ENCODE measurements at places on chromosomes 6 and 20.

GRCh38 chr6:81998432-81998831 is 246.0 kb upstream of the TENT5A start:
- DNase-seq, result no peak

DNA sequence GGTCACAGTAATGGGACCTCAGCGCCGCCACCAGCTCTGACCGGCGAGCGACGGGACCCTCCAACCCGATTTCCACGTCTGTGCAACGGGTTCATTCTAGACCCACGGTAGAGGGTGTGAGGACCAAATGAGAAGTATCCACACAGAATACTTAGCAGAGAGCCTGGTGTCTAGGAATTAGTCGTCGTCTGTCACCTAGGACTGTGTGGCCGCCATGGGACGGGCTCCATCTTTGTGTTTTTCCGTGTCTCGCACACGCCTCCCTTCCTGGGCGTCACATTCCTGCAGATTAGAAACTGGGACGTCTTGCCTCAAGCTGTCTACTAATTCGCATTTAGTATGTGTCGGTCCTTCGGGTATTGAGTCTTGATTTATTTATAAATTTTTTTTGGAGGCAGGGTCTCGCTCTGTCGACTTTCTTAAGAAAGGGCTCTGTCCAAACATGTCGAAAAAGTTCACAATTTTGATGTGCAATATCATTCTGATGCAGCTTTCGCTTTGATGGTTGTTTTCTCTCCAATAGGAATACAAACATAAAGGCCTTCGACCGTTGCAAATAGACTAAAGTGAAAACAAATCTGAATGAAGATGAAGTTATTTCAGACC is 563 bp downstream of the MGME1 start:
- peak; percentile 57 for DNase-seq

DNA sequence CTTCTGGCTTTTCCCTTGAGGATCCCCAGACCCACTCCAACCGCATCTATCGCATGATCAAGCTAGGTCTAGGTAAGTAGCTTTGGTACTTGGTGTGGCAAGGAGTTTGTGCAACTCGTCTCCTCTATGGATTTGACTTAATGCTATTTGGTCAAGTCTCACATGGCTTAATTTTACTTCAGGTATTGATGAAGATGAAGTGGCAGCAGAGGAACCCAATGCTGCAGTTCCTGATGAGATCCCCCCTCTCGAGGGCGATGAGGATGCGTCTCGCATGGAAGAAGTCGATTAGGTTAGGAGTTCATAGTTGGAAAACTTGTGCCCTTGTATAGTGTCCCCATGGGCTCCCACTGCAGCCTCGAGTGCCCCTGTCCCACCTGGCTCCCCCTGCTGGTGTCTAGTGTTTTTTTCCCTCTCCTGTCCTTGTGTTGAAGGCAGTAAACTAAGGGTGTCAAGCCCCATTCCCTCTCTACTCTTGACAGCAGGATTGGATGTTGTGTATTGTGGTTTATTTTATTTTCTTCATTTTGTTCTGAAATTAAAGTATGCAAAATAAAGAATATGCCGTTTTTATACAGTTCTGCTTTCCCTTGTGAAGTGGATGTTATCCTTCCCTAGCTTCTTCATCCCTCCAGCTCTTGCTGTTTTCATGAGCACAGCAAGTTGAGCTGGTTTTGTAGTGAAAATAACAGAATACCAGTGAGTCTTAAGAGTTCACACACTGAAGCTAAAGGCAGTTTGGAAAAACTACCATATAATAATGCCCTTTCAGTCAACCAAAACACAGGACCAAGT is 3.8 kb downstream of the SLC35B2 start:
- peak; percentile 53 for DNase-seq

GRCh38 chr6:139416146-139416545 is 41.7 kb upstream of the CITED2 start:
- DNase-seq, result no peak

GRCh38 chr20:32281711-32282110 is 4.3 kb downstream of the KIF3B start:
- no peak for DNase-seq

DNA sequence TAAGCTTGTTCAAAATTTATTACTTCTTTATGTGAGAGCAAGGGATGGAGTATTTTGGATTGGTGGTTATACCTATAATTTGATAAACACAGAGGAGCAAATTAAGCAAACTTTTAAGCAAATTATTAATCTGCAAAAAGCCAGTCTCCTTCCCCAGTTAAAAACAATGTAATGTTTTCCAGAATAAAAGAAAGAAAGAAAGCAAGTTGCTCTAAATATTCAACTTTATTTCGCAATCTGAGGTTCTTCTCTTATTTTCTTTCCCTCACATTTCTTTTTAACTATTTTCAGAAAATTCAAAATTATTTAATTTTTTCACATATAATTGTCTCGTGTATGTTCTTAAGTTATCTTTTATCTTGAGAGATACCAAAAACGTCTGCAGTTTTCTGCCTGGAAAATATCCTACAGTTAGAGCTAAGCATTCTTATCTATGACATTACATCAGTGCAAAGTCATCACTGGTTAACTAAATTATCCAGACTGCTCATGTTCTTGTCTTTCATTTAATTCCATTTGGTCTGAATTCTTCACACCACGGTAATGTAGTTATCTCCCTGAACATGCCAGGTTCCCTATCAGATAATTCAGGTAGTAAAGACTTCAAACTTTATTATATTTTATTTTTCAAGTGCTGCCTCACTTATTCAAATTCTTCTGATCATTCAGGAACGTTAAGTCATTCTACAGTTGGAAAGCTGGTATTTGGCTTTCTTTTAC is 3.3 kb upstream of the CNKSR3 start:
- DNase-seq, result no peak

DNA sequence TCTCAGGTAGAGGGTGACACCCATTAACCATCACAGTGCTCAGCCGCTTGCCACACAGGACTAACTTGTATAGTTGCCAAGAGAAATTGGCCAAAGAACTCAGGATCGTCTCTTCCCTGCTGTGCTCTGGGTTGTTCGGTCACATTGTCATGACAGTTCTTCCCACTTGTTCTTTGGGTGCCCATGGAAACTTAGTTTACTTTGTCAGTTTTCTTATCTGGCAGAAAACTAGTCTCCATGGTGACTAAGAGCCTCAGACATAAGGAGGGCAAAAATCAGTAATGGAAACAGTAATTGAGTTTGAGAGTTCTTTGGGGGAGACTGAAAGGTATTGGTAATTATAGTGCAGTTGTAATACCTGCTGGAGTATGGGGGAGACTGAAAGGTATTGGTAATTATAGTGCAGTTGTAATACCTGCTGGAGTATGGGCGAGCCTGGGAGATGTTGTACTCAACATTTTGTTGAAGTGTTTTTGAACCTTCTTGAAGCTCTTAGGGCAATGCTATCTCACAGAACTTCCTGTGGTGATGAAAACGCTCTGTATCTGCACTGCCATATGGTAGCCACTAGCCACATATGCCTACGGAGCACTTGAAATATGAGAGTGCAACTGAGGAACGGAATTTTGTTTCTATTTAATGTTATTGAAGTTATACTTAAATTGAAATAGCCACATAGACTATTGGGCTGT is 95.2 kb upstream of the HDGFL1 start:
- DNase-seq, result no peak

DNA sequence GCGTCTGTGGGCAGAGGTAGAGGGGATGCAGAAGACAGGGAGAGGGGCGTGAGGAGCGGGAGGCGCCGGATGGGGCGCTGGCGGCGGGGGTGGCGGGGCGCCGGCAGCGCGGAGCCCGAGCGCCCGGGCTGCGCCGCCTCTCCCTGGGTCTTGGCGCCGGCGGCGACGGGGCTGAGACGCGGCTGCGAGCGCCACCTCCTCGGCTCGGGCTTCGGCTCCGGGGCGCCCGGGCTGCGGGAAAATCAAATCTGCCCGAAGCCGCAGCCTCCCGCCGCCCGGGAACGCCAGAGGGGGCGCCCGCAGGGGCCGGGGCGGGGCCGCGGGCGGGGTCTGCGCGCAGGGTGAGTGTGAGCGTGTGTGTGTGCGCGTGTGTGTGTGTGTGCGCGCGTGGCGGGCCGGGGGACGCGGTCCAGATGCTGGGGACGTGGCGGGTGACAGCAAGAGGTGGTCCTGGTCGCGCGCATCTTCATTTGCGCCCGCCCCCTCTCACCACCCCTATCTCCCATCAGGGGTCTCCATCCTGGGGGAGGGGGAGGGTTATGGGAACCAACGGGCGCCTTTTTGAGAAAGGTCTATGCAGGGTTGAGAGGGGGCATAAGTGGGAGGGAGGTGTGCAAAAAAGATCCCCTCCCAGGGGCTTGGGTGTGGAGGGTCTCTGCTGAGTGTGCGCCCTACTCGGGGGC is 646 bp upstream of the CPNE5 start:
- DNase-seq, result peak; percentile 11

DNA sequence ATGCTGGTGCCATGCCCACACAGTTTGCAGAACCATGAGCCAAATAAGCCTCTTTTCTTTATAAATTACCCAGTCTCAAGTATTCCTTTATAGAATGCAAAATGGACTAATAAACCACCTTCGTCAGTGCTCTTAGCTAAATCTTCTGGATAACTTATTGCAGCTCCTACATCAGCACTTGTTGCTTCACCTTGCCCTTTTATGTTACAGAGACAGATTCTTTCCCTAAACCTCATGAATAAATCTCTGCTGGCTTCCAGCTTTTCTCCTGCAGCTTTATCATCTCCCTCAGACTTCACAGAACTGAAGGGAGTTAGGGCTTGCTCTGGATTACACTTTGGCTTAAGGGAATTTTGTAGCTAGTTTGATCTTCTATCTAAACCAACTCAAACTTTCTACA is 22.6 kb downstream of the NUP153 start:
- no peak for DNase-seq

GRCh38 chr6:30750379-30750668 is 6.0 kb upstream of the IER3 start:
- DNase-seq, result no peak

DNA sequence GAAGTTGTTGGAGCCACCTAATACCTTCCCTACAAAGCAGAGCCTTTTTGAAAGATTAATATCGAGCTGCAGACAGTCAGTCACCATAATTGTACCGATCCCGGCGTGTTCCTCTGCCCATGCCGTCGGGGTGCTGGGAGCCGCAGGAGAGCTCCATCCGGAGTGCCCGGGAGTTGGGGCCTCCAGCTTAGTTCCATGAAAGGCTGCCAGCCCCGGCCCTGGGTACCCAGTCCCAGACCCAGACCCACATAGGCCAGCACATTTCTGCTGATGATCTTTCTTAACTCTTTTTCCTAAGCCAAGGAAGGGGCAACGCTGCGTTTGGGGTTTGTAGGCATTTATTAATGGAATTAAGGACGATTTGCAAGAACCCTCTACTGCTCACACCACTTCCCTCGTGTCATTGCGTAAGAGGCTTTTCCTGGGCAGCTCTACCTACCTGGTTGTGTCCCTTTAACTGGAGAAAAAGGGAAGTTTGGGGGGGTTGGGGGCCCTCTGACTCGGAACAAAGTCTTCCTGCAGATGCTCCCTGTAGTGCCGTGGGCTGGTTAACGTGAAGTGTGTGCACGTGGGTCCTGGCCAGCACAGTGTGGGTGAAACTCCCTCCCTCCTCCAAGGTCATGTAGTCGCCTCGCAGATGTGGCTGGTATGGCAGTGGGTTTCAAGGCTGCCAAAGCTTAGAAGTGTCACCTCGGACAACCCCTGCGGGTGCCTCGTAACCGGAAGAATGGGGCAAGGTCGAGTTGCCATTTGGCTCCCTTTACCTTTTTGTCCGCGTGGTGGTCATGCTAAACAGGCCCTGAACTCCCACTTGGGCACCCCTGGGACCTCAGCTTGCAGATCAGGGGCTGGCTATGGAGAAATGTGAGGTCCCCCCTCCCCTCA is 54.3 kb upstream of the APCDD1L start:
- no peak for DNase-seq

DNA sequence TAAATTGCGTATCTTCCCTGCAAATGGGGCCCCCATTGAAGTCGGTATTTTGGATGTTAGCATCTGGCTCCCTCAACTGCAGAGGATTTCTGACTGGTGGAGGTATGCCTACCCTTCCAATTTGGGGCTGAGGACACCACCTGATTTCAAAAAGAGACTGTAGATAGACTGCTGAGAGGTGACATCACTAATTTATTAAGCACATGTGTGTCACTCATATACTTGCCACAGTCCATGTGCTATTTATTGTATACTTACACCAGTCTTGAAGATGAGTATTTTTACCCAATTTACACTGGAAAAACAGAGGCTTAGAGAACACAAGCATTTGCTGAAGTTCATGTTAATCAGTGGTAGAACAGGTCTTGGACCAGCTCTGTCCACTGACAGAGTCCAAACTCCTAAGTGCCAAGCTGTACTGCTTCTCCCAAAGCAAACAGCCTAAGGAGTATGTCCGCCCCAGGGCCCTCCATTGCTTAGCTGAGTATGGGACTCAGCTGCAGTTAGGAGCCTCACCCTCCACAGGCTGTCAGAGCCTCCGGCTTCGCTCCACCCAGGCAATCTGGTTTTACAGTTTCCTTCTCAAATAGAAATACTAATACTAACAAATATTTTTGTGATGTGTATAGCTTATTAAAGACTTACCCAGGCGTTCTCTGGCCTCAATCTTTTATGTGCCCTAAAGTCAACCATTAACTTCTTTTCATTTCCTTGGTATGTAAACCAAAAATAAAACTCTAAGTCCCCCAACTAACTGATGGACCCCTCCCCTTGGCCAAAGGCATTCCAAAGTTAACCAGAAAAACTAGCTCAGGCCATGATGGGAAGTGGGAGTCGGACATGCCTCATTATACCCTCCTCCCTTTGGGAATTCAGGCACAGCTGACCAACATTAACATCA is 17.5 kb downstream of the RIN2 start:
- DNase-seq, result no peak

DNA sequence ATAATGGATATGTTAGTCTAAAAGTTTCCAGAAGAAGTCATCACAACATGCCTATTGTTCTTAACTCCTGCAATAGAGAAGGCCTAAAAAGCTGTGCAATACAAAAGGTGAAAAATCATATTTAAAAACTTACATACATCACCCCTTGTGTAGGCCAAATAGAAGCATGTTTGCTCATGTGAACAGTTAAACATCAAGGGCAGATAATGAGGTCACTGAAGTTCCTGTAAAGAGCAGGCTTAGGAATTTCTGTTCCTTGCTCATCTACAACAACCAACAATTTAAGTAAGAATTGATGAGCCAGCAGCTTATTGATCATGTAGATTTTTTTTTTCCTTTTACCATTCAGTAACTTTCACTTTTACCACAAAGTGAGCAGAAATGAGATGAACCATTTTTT is 7.5 kb upstream of the NUP153 start:
- DNase-seq, result no peak

- DNase-seq, result peak; percentile 93
Measured at GRCh38 chr6:33620856-33621710, at the start of gene ITPR3. Gene ITPR3, plus strand, starts transcription at chr6:33621322. Its CDS starts 281 bp downstream, at chr6:33621603.

- peak; percentile 93 for DNase-seq
Measured at GRCh38 chr6:27866357-27867050, 45.7 kb downstream of the OR2B2 start.
